Naive thymus-derived CD8-positive, alpha-beta T cell (primary cell): ENCODE measurements at places on chromosomes 6 and 20. TPM values are rescaled to one million over a fixed set of nuclear protein-coding genes. Genes with fewer than 3 reads are reported as not detected.

The CCN5 gene
- not detected for total RNA-seq

The MYB gene
- total RNA-seq, result 22.5 TPM

The RNF114 gene
- total RNA-seq, result 104 TPM

The TRDN gene
- total RNA-seq, result not detected
